Daoy (cell line): ENCODE measurements at places on chromosomes 7 and 10. TPM values are rescaled to one million over a fixed set of nuclear protein-coding genes. Genes with fewer than 3 reads are reported as not detected.
A peak's percentile ranks its signal among the peaks of the same experiment; 100 is the strongest.

DNA sequence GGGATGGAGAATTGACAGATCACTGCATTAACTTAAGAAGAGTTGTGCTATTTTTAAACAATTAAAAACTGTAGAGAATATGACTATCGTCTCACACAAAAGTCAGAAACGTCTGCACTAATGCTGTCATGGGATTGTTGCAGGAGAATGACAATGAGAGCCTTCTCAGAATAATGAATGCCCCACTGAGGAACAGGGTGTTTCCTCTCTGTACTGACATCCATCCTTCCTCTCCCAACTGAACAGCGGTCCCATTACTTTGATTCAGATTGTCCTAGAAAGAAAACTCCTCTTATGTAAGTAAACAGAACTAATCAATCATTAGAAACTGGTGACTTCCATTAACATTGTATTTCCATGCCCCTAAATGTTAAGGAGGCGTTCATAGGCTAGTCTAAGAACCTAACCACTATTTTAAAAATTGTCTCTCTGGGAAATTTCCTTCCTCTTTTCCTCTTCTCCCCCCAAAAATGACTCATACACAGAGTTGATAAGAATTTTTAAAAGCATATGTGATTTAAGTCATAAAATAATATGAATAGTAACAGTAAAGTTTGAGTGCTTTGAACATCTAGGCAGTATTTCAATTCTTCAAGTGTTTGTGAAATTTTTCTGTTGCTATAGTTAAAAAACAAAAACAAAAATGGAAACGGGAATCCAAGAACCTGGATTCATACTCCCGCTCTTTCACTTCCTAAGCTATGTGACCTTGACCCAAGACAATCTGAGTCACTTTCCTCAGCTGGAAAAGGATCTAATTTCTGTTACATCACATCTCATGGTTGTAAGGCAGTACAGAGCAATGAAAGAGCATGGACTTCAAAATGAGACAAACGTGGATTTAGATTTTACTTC lies 12.7 kb upstream of the MACC1 start:
- DNase-seq: peak; percentile 89

DNA sequence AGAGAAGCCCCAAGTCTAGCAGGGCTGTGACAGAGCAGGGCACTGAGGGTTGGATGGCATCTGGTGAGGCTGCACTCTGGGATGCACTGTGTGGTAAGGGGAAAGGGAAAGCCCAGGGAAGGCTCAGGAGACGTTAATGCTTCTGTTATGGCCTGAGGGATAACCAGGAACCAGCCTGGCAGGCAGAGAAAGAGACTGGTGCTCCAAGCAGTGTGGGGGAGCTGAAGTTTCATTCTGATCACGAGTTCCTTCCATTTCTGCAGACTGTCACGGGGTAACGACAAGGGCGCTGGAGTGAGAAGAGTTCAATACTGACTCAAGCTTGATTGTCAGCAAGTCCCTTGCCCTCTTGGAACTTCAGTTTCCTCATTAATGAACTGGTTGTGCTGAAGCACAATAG lies 730.9 kb downstream of the GRID1 start:
- DNase-seq: no peak

- DNase-seq: no peak
Measured at GRCh38 chr10:11899067-11899876, 76.1 kb downstream of the PROSER2 start.

DNA sequence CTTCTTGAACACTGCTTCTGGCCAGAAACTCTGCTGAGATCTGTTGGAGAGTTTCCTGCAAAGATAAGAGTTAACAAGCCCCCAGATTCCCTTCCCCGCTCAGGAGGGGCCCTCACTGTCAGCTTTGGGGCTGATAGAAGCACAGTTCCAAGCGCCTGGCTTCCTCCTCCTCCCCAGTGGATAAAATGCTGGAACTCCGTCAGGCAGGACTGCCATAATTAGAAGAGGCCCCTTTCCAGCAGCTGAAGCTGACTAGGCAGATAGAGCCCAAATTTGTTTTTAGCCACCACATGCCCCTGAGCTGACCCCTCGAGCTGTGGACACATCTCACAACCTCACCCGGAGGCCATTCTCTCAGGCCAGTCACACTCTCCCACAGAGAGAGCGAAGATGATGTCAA lies 89.4 kb downstream of the TBXAS1 start:
- no peak for DNase-seq

DNA sequence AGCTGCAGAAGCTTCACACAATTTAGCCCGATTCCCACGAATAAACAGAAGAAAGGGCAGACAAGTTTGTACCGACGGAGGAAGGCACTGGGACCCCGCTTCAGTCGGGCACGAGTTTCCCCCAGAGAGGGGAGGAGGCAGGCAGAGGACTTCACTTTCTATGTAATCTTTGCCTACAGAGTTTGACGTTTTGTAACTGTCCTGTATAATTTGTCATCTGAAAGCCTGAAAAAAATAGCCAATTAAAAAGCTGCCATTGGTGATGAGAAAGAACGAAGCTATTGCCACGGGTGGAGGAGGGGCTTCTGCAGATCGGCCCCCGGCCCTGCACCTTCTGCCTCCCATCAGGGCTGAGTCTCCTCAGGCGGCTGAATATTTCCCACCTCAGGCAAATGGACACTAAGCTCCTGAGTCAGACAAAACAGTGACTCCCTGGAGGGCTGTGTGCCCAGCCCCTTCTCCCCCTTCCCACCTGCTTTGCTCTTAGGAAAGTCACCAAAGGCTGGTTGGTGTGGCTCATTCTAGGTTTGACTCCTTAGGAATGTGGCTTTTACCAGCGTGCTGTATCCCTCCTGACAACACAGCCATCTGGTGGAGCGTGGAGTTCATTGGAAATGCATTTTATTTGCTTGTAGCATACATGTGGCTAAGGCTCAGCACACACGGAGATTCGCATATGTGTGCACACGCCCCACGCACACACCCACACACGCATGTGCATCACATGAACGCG lies 117.4 kb downstream of the VIPR2 start:
- peak; percentile 46 for DNase-seq

GRCh38 chr10:63976538-63976937 lies 455.3 kb downstream of the REEP3 start:
- DNase-seq: no peak

DNA sequence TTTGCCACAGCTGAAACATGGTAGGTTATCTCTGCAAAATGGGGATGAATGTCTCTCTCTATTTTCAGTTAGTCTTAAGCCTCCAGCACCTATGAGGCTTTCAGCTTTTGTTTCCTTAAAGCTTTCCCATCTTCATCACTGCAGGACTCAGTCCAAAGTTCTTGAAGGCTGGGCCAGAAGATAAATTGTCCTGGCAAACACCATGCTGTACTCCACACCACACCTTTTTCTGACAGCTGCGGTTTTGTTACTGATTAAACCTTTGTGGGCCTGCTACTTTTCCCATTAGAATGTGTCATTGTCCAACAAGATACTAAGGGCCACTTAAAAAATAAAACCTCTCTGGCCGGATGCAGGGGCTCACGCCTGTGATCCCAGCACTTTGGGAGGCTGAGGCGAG lies 87.2 kb upstream of the A1CF start:
- no peak for DNase-seq

GRCh38 chr7:111006691-111007090 lies 84.2 kb upstream of the LRRN3 start:
- no peak for DNase-seq

- DNase-seq: no peak
Measured at GRCh38 chr7:37440738-37441385, 7.8 kb downstream of the ELMO1 start.

GRCh38 chr7:30323006-30323355 lies 38.6 kb downstream of the ZNRF2 start:
- no peak for DNase-seq

- DNase-seq: no peak
Measured at GRCh38 chr10:128059266-128059981, 66.8 kb downstream of the MKI67 start.

- DNase-seq: peak; percentile 76
Measured at GRCh38 chr7:22791204-22792158, 31.2 kb downstream of the TOMM7 start.

GRCh38 chr10:36224431-36224985 lies 582.4 kb upstream of the FZD8 start:
- DNase-seq: peak; percentile 30

DNA sequence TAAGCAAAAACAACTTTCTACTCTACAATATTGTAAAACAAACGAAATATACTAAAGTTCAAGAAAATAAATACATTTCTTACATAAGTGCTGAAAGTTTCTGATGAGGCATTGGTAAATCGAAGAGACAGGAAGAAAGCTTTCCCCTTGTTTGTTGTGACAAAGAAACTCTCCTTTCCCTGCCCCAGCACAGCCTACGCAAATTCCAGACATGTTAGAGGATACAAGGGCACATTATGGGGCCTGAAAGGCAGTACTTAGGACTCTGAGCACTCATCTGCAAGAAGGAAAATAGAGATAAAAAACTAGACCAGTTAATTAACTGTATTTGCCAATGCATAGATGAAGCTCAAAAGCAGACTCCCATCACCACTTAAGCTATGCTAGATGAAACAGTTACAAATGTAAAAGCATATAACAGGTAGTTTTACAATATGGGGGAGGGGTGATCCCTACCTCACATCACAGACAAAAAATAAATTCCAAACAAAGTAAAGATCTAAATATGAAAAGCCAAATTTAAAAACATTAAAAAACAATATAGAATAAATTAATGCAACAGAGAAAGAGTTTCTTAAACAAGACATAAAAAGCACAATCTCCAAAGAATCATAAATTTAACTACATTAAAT lies 21.8 kb downstream of the ARHGAP19 start:
- no peak for DNase-seq

TBC1D12 gene
- total RNA-seq: 8.1 and 10.9 TPM in 2 replicates
